ENCODE measurements at places on chromosomes 3 and 15.

DNA sequence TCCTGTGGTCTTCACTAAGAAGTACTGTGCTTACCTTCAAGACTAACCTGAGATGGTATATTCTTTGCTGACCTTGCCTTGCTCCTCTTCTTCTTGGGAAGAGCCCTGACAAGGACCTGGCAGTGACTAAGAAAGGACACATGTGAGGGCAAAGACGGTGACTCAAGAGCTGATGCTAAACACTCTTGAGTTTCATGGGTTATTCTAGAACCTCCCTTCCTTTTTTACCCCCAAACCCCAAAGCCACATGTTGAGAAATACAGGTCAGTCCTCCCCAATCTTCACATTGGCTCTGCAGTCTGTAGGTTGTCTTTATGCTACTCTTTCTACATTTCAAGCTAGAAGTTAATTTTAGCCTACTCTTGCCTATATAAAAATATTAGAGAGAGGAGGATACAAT is 200.6 kb downstream of the SEMA6D start:
- no peak for DNase-seq

- DNase-seq = no peak
Measured at GRCh38 chr3:112007633-112008032, 8.9 kb downstream of the TAGLN3 start.

DNA sequence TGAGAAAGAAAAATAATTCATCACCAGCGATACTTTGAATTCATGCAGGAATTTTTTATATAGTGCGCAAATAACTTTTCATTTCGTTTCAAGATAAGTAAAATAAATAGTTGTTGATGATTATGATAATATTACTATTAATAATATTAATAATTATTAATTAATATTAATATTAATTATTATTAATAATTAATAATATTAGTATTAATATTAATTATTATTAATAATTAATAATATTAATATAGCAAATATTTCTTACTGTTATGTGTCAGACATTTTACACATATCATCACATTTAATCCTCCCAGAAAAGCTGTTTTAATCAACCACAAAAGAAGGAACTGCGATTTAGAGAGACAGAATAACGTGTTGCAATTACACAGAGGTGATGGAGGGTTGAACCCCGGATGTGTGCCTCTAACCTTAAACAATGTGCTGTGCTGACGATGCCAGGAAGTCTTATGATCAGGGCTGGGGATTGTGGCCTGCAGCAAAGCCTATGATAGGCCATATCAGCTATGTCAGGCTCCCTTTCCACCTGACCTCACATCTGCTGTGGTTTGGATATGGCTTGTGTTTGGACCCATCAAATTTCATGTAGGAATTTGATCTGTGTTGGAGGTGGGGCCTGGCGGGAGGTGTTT is 263.5 kb upstream of the NR2F2 start:
- DNase-seq = no peak

DNA sequence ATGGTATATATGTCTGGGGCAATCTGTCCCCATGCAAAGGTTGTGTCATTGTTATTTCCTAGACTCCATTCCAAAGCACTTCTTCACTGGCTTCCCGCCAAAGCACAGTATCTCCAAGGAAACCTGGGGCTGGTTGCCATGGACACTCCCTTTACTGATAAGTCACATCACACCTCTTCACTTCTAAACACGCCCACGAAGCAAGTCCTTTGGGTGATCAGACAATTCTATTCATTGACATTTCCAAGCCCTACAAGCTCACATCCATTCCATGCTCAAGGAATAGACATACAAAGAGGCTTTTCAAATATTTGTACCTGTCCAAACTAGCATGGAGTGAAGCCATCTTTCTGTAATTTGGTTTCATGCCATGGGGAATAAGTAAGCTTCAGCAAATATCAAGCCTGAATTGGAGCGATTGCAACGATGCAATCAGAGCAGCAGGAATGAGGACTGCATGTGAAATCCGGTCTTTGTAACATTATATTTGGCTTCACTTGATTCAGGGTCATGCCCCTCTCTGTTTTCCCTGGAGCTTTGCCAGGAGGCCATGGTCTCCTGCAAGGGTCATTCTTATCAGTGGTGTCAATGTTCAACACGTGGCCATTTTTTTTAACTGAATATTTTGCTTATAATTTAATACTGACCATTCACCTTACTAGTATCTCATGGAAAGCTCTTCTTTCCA is 201.6 kb upstream of the TMC3 start:
- no peak for DNase-seq

GRCh38 chr3:22296601-22297000 is 545.6 kb upstream of the ZNF385D start:
- no peak for DNase-seq

- DNase-seq = no peak
Measured at GRCh38 chr15:91954292-91954691, 100.8 kb downstream of the SLCO3A1 start.

- DNase-seq = no peak
Measured at GRCh38 chr3:192079098-192079497, 618.1 kb downstream of the PYDC2 start.

- no peak for DNase-seq
Measured at GRCh38 chr3:78588906-78589621, 1178.7 kb downstream of the ROBO1 start.

GRCh38 chr3:87367736-87368135 is 91.4 kb upstream of the POU1F1 start:
- DNase-seq = no peak

DNA sequence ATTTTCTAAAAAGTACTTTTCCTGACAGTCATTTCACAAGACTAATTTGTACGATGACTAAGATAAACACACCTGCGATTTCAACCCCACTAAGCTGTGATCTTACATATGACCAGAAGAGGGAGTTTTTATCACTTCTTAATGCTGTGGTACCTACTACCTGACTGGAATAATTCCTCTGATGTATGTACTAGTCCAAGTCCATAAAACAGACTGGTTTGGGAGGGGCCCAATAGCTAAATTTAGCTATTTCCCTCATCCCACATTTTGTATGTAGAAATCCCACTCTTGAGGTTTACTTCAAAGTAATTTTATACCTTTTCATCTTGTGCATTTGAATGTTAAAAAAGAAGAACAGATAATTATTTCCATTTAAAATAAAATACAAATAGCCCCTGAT is 49.7 kb upstream of the SCAANT1 start:
- DNase-seq = no peak

DNA sequence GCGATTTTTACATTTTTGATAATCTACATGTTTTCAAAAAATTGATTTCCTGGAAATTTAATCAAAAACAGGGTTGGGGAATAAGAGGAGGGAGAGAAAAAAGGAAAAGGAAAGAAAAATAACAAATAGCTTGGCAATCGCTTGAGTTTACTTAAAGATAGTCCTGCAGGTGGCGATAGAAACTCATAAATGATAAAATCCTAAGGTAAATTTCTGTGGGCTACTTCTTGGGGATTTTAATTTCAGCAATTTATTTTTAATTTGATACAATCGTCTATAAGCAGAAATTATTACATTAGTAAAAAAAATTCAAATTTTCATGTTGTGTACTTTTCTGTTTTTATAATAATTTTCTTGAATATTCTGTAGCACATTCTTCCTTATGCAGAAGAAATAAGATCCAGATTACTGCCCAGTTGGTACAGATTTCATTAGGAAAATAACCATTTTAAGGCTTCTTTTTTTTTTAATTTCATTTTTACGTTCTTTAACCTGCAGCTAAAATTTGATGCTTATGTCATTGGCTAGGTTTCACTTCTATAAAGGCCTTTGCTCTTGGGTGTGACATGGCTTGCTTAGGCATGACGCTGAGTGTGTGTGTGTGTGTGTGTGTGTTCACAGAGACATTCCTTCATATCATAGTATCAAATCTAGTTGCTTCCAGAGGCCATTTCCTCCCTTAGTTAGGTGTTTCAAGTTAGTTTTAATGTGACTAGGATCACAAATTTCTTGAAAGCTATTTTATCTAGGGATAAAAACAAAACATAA is 181.8 kb downstream of the MCTP2 start:
- DNase-seq = no peak

DNA sequence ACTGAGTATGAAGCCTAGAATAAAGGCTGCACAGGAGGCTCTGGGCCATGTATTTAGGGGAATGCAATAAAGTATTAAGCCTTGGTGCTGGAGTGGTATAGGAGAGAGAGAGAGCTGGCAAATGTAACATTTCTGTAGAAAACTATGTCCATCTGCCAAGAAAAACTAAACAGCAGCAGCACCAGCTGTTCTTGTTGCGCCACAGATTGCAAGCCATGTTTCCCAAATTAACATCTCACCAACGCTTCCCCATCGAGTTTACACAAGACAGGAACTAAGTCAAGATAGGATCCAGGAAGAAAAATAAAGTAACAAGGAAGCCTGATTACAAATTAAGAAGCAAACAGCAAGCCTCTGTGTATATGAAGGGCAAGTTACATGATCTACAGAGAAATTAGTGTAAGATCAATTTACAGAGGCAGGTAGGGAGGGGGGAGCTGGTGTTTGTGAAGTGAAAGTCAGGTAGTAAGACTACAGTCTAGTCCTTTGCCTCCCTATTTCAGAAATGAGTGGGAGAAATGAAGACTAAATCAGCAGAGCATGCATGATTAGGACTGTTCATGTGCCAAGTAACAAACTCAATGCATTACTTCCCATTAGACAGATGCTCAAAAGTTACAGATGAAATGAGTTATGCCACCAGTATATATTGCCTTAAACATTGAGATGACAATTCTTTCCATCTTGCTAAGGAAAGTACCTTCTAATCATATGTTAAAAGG is 900.5 kb downstream of the EPHA3 start:
- DNase-seq = no peak

GRCh38 chr3:55750525-55750924 is 263.4 kb upstream of the WNT5A start:
- no peak for DNase-seq

- no peak for DNase-seq
Measured at GRCh38 chr3:11567516-11568467, 75.9 kb downstream of the VGLL4 start.

GRCh38 chr15:93451265-93451664 is 362.3 kb upstream of the RGMA start:
- no peak for DNase-seq

GRCh38 chr3:15492847-15493360 is 28.6 kb downstream of the COLQ start:
- no peak for DNase-seq

- DNase-seq = no peak
Measured at GRCh38 chr3:94043285-94043684, 14.9 kb upstream of the STX19 start.

DNA sequence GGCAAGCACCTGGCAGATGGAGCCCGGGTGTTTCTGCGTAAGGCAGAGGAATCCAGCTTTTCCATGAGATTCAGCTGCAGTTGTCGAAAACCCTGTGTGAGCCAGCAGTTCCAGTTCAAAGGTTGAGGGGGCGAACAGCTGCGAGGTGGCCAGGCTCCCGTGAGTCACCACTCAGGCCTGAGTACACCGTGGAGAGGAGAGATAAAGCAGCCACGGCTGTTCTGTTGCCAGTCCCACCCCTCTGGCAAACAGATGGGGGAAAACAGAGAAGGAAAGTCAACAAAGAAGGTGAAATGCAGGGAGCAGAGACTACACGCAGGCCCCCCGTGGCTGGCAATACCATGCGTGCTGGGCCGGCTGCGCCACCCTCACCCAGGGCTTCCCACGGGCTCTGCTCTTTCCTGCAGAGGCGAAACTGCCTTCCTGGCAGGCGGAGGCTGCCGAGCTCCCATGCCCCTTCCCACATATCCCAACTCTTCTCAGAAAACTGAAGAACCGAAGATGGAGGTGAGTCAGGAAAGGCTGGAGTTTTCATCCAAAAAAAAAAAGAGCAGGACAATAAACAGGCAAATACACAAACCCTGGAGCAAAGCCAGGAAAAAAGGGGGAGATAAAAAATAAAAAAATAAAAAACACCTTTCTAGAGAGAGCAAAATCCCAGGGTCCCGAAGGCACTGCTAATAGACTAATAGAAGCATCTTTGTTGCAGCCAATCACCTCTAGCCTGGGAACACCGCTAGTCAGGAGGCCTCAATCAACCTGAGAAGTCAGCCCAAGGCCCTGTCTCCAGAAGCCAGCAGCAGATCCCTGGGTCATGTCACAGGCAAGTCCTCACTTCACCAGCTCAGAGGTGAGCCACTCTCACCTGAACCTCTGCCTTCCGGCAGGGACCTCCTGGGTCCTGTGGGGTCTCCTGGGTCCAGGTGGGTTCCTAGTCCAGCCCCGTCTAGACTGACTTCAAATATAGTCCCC is 37.7 kb downstream of the FAM174B start:
- no peak for DNase-seq

- DNase-seq = peak; percentile 14
Measured at GRCh38 chr3:198079771-198080520, 119.9 kb downstream of the LMLN start.

- DNase-seq = peak; percentile 18
Measured at GRCh38 chr3:13655061-13655913, 106.4 kb downstream of the FBLN2 start.

GRCh38 chr3:46576-46975 is 150.0 kb upstream of the CHL1 start:
- no peak for DNase-seq

GRCh38 chr3:147945968-147946519 is 536.9 kb downstream of the ZIC1 start:
- no peak for DNase-seq

DNA sequence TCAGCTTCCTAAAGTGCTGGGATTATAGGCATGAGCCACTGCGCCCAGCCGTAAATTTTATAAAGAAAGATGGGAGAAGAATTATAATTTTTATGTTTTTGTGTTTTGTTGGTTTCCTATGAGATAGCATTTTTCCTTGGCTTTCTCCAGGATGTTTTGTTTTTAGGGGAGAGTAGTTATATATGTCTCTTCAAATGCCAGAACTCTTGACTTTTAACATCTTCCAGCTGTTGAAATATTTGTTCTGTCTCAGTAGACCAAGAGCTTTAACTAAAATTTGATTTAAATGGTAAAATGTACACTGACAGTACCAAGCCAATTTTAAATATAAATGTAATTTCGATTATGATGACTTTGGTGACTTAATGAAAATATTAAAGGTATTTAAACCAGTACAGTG is 96.8 kb downstream of the DHX36 start:
- no peak for DNase-seq
